ENCODE measurements at places on chromosomes 4 and X. TPM values are rescaled to one million over a fixed set of nuclear protein-coding genes. Genes with fewer than 3 reads are reported as not detected.

SGMS2 gene
- total RNA-seq, result 1.1 TPM

UGT2B17 gene
- not detected for total RNA-seq

GRCh38 chr4:78318126-78318525 is 233.4 kb upstream of the ANXA3 start:
- DNase-seq, result no peak
- H3K27me3 ChIP-seq, result no peaks in the 10 kb centered on the region
- no peak overlapping the region for H3K27ac ChIP-seq
- H3K4me3 ChIP-seq, result no peak overlapping the region
- H3K4me1 ChIP-seq, result peaks cover 14% of the 10 kb centered on the region

TLR10 gene
- total RNA-seq, result not detected

DNA sequence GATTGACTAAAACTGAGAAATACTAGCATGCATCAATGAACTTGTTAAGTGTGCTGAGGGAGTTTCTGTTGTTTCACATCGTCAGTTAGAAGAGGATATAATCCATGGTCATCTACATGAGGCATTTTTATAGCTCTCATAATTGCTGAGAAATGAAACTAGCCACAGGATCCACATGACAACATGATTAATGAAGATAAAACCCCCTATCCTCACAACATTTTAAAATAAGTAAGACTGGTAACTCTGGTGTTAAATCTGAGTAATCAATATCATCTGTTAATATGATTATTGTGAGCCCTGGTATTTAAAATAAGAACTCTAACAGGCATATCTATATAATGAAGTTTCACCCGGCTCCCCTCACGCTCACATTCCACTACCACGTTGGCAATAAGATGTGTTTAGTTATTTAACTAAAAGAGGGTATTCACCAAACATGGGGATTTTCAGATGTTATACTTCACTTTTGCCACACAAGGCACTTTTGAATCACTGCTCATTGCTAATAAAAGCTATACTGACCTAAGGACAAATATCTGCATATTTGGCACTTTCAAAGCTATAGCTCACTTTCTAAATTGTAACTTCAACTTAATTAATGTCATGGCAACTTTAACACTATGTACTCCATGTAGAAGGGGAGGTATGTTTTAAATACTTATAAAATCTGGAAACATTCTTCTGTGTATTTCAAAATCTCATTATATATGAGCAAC is 6.7 kb downstream of the UNC5C start:
- no peak overlapping the region for H3K27ac ChIP-seq
- no peak for DNase-seq
- peaks cover 15% of the 10 kb centered on the region for H3K4me1 ChIP-seq
- H3K27me3 ChIP-seq, result peaks cover 22% of the 10 kb centered on the region

NDST3 gene
- 0.59 TPM for total RNA-seq

DNA sequence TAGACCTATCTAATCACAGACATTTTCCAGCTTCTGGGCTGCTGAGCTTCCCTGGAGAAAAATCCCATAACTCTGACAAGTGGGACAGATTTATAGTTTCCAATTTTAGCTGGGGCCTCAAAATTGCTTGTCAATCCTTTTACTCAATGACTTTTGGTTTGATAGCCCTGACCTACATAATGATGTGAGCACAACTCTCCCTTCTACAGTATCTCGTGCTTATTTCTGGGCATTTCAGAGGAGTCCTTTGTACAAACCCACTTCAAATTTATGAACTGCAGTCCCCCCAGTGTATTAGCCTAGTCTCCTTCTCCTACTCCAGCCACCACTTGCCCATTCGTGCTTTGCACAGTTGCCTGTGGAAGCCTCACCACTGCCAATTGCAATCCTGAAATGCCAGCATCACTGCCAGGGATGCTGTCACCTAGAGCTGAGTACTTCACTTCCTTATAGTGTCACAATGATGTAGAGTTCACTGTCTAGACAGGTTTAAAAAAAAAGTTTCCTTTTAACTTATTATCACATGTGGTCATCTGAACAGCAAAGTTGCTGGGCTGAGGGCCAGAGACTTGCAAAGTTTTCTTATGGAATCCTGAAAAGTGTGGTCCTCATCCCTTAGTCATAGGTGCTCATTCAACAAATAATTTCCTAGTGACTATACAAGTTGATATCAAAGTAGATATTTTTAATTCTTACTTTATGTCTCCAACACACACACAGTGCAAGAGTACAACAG is 21.2 kb downstream of the TRAM1L1 start:
- no peak for DNase-seq
- no peaks in the 10 kb centered on the region for H3K27me3 ChIP-seq
- H3K4me1 ChIP-seq, result no peaks in the 10 kb centered on the region
- H3K36me3 ChIP-seq, result no peaks in the 10 kb centered on the region

DNA sequence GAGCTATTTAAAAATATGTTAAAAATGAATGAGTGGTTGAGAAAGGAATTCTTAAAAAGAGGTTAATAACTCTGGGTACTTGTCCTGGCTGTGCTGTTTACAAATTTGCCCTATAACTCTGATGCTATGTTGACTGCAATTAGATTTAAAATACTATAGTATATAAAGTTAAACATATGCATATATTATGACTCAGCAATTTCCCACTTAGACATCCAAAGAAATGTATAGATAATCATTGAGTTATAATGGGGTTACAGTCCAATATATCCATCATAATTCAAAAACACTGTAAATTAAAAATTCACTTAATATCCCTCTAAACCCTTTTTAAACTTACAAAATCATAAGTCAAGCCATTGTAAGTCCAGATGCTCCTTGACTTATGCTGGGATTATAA is 430.3 kb downstream of the PACRGL start:
- no peak overlapping the region for H3K4me3 ChIP-seq
- no peak for DNase-seq
- H3K27ac ChIP-seq, result no peak overlapping the region
- H3K36me3 ChIP-seq, result no peaks in the 10 kb centered on the region
- H3K4me1 ChIP-seq, result no peaks in the 10 kb centered on the region
